HAP-1 (cell line): ENCODE measurements at places on chromosomes 7 and 10.

- DNase-seq: no peak
Measured at GRCh38 chr10:119680650-119681081, 29.5 kb downstream of the BAG3 start.

- no peak for DNase-seq
Measured at GRCh38 chr7:3867863-3868262, 566.8 kb downstream of the SDK1 start.

DNA sequence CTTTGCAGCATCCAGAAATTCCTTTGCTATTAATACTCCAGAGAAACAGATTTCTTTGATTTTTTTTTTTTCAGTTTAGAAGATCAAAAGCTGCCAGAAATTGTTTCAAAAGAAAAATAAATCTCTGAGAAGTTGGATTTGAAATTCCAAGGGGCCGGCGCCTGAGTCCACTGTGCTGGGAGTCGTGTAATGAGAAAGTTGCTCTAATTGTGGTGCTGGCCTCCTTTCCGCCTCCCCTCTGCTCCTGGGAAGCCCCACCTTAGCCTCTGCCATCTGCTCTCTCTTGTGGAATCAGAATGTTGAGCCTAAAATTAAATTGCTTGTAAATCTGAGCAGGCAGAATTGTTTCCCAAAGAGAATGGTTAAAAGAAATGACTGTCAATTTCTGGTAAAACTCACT is 93.3 kb downstream of the EMX2 start:
- no peak for DNase-seq

- no peak for DNase-seq
Measured at GRCh38 chr7:134557391-134557790, 8.5 kb downstream of the AKR1B15 start.

GRCh38 chr7:21960922-21961321 is 15.2 kb upstream of the CDCA7L start:
- DNase-seq: no peak

DNA sequence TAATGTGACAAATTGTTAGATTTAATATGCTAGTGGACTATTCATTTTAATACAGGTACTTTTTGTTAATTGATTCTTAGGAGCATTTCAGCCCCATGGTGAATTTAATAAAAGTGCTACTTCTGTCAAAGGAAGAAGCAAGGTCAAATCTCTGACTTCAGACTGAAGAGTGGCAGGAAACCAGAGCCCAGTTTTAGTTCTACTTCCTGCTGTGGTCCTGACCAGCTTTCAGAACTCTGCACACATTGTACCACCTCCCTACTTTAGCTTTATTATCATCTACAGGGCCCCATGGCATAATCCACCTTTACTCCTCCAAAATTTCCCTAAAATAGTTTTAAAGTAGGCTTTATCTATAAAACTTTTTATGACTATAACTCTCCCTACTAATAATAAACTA is 33.7 kb downstream of the CTTNBP2 start:
- no peak for DNase-seq

GRCh38 chr7:97078023-97078969 is 39.2 kb upstream of the SDHAF3 start:
- DNase-seq: no peak
